CD4-positive, alpha-beta T cell treated with Interleukin-15 for 1 hour (primary cell): ENCODE measurements at places on chromosomes 16 and 17.

GRCh38 chr17:227946-228615, 46.6 kb upstream of the DOC2B start:
- DNase-seq: peak; percentile 10

DNA sequence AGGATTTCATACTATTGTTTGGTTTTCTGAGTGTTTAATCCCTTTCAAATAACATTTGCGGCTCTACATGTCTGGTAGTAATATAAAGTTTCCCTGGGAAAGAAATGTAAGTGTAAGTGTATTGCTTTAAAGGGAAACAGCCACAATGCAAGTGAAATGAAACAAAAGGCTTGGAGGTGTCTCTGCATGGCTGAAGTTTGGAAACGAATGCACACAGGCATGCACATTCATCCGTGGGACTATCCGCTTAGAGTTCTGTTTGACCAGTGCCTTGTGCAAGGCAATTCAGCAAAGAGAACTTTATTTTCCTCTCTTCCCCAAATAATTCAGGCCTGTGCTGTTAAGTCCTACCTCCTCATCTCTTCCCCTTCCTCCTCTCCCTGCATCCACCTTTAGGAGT, 56.1 kb upstream of the MRTFB start:
- DNase-seq: no peak

DNA sequence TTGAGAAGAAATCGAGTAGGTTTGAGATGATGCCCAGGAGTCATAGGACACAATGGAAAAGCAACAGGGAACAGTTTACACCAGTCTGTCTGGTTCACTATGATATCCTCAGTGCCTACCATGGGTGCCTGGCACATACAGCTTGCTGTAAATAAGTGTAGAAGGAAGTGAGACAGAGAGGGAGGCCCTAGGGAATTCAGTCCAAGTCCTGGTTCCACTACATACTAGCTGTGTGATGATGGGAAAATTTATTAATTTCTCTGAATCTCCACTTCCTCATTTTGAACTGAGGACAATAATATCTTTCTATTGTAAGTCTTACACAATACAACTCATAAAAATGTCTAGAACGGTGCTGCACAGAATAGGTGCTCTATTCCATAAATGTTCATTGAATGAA, 53.3 kb upstream of the LYRM9 start:
- no peak for DNase-seq

DNA sequence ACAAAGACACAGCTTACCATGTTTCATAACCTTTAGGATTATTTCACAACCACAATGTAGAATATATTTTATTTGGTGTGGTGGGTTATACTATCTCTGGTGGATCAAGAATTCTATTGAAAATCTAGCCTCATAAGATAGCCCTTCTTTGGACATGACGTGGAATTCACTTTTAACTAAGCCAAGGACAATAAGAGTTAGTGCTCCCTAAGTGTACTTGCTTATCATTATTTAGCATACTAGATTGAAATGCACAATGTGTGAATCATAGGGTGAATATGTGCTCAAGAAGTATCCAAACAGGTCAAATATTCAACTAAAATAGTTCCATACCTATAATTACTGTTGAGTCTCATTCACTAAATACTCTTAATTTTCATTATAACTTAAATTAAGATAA, 1179.5 kb upstream of the GOT2 start:
- no peak for DNase-seq

- DNase-seq: no peak
Observed at GRCh38 chr16:79902351-79902750, 301.8 kb upstream of the MAF start.

DNA sequence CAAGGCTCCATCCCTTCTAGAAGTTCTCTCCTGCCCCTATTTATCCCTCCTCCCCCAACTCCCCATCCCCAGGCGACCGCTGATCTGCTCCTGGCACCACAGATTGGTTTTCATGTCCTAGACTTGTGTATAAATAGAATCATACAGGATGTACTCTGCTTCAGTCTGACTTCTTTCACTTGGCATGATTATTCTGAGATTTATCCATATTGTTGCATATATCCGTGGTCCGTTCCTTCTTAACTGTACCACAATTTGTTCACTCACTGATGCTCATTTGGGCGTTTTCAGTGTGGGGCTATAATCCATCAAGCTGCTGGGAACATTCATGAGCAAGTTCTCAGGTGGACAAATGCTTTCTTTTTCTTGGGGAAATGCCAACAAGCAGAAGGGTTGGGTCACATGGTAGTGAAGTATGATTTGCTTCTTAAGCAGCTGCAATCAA, 23.9 kb downstream of the PITPNM3 start:
- DNase-seq: no peak

- peak; percentile 81 for DNase-seq
Observed at GRCh38 chr17:31310260-31310659, 3.6 kb downstream of the EVI2B start.

- no peak for DNase-seq
Observed at GRCh38 chr16:30675143-30675542, 16.9 kb downstream of the FBRS start.

- DNase-seq: no peak
Observed at GRCh38 chr16:87012954-87013938, 303.9 kb downstream of the C16orf95 start.

DNA sequence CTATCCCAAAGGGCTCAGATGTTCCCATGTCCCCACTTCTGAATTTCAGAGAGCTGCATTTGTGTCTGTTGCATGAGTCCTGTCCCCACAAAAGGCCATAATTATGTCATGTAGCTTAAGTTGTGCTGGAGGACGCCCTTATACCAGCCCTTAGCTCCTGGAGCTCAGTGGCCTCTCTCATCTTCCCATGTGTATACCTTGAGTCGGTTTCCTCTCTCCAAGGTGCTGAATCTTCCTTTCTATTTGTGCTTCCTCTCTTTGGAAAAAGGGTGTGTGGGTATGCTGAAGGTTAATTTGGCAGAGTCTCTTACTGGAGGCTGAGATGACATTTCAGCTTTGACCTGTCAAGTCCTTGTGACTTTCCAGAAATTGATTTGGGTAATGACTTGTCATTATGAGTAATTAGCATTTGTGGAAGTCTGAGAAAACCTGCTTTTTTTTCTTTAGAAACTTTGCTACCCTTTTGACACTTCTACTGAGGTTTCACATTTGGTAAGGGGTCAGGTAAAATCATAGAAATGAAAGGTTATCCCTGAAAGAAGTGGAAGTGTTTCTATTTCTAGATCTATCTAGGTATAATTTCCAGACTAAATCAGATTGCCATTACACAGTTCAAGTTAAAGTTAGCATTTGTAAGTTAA, 185.4 kb downstream of the ABCC12 start:
- no peak for DNase-seq

DNA sequence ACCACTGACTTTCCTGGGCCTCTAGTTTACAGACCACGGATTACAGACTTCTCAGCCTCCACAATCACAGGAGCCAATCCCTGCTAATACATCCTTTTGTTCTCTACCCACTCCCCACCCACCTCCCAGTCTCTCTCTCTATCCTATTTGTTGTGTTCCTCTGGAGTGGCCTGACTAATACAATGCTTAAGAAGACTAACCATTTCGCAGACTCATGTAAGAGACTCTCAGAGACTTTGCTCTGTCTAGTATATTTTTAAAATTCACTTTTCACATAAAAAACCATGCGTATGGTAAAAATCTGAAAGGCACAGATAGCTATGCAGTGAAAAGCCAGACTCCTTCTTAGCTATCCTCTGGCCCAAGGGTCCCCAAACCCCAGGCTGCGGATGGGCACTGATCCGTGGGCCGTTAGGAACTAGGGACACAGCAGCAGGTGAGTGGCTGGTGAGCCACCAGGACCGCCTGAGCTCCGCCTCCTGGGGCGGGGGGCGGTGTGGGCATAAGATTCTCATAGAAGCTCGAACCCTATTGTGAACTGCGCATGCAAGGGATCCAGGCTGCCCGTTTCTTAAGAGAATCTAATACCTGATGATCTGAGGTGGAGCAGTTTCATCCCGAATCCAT, 7.6 kb downstream of the PIK3R6 start:
- DNase-seq: no peak

DNA sequence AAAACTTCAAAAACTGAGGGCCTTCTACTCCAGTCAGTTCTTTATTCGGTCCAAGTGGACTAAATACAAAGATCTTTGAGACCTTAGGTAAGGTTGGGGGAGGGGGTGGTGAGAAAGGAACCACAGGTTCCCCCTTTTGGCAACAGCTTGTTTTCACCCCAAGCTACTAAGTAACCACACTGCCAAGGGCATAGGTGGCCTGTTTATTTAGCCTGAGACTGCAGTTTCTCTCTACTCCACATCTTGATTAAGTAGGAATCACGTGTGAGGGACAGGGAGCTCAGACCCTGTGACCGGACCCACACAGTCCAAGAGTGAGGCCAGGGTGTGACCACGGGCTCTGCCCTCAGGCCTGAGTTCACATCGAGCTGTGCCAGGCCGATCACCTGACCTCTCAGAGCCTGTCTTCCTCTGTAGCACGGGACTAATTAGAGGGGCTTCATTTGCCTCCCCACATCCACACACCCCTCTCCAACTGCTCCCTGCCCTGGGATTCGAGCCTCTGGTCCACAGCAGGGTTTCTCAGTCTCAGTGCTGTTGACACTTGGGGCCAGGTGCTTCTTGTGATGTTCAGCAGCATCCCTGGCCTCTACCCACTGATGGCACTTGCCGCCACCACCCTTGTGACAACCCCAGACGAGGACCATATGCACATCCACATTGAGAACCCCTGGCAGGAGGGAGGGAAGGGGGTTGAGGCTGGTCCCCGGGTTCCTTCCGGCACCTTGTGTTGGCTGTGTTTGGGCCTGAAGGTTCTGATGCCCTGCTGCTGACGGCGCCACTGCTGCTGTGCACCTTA, 17.8 kb downstream of the ST6GALNAC2 start:
- no peak for DNase-seq

- DNase-seq: no peak
Observed at GRCh38 chr16:22014271-22014873, 6.5 kb downstream of the MOSMO start.

DNA sequence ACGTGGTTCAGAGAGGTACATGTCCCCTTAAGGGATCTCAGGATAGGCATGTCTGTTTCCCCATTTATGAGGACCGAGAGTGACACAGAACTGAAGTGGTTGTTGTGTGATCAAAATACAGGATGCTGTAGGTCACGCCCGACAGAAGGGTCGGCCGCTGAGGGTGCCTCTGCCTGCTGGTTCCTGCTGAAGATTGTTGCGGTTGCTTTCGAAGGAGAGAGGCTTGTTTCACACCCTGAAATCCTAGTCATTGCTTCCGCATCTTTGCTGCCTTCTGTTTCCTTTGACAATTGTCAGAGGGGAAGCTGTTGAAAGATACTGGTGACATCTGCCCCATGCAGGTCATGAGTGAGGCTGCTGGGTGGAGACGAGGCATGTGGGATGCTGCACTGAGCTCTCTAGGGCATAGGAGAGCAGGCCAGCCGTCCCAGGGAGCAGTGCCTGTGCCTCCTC, 3.8 kb upstream of the NAT9 start:
- DNase-seq: peak; percentile 88
